Kasumi-1 (cell line): ENCODE measurements at places on chromosomes 1 and 21.

DNA sequence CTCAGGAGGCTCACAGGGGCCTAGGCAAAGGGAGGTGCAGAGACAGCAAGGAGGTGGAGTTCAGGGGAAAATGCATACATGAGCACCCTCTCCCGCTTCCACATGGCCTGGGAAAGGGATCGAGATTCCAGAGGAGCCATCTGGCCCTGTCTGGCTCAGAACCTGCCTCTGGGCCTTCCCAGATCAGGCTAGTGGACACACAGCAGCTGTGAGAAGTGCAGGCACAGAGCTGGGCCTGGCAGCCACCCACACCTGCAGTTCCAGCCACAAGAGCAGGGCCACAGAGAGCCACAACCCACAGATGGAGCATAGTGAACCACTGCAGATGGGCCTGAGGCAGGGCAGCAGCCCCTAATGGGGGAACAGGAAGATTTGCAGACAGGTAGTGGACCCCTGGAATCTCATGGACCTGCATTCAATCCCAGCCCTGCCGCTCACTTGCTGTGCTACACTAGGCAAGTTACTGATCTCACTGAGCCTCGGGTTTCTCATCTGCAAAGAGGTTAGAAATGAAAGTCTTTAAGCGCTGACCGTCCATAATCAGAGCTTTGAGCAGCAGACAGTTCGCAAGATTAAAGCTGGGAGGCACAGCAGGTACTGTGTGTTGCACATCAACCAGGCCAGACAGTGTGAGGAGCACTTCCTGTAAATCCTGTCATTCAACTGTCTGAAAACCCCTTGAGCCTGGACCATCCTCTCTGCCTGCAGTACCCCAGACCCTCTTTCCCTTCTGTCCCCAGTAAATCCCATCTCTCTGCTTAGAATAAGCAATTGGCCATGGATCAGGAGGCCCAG lies 58.0 kb downstream of the MATN1 start:
- no peak for DNase-seq

DNA sequence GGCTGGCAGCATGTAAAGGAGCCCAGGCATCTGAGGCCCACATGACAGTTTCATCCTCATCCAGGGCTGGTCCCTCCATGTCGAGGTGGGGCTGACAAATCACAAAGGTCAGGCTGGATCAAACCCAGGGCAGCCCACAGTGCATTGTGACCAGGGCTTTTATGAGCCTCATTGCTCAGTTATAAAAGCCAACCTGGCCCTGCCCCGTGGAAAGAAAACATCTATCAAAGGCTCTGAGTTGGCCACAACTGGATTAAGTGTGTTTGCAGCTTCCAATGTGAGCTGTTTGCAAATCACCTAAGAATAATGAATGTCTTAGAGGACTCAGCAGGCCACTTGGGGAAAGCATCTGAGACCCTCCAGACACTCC lies 45.4 kb downstream of the GRHL3 start:
- DNase-seq, result no peak

DNA sequence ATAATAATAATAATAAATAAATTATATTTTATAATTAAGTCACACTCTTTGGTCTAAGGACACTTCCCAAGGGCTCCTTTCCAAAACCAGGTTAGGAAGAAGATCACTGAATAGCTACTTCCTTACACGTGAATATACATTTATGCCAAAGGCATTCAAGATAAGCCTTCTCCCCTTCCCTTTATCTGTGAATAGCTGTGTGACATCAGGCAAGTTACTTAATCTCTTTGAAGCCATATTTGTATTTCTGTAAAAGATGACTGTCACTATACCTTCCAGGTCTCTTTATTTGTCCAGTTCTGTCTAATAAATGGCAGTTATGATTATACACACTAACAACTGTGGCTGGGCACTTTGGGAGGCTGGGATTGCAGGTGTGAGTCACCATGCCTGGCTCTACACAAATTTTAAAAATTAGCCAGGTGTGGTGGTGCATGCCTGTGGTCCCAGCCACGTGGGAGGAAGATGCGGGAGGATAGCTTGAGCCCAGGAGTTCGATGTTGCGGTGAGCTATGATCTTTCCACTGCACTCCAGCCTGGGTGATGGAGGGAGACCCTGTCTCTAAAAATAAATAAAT lies 5.5 kb upstream of the RNF11 start:
- DNase-seq, result no peak

- no peak for DNase-seq
These were observed 81.5 kb downstream of the CAMK2N1 start for GRCh38 chr1:20404466-20404865.

GRCh38 chr1:100469578-100469977 lies 68.4 kb upstream of the GPR88 start:
- DNase-seq, result no peak

- DNase-seq, result no peak
These were observed 9.5 kb upstream of the SLC2A5 start for GRCh38 chr1:9078752-9079500.

- peak; percentile 70 for DNase-seq
These were observed 84.7 kb downstream of the DISP3 start for GRCh38 chr1:11563560-11564069.

DNA sequence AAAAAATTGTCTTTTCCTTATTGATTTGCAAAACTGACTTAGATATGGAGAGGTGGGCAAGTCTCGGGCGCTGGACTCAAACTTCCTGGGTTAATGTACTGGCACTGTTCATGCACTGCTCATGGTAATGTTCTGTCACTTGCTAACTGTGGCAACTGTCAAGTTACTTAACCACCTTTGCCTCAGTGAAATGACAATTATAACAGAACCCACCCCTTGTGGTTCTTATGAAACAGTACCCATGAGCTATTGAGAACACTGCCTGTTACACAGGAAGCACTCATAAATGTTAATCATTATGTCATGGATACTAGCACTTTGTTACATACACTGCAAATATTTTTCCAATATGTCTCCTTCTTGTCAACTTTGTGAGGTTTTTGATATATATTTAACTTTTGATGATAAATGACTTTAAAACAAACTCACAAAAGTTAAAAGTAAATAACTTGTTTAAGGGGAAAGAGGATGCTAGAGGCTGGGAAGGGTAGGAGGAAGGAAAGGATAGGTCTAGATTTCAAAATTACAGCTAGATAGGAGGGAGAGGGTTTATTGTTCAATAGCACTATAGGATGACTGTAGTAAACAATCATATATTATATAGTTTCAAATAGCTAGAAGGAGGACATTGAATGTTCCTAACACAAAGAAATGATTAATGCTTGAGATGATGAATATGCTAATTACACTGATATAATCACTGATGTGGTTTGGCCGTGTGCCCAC lies 342.5 kb downstream of the ADGRL2 start:
- DNase-seq, result no peak

DNA sequence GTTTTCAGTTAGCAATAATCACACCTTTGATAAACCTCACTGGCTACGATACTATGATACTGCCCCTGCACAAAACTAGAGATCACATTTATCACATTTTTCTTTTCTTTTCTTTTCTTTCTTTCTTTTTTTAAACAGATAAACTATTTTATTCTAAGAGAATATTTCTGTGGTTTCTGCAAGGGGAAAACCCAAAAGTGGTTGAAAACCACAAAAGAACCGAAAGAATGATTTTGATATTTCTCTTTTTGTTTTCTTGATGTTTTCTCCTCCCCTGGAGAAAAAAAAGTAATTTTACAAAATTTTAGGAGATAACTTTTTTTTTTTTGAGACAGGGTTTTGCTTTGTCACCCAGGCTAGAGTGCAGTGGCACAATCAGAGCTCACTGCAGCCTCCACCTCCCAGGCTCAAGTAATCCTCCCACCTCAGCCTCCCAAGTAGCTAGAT lies 18.4 kb upstream of the FRRS1 start:
- no peak for DNase-seq

DNA sequence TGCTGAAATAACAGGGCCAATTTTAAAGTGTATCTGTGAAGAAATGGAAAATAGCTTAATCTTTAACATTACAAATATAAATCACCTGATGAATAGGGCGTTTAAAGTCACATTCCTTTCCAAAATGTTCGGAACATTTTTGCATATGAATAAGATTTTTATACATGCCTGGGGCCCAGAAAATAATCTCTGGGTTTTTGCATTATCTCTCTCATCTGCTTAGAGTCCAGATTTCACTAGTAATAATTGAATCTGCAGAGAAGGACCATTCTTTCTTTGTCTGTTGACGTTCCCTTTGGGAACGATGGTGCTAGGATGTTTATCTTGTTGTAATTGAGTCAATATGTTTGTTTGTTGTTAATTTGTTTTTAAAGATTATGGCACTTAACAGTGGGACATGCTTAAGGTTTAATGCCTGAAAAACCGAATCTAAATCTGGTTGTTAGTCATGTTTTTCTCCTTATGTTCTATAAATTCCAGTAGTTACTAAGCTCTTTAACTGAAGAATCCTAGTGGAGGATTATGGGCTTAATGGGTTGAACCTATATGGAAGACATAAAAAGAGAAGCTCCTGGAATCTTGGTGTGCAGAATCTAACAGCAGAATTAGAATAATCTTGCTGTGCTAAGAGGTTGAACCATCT lies 140.6 kb downstream of the VPS13D start:
- no peak for DNase-seq

- no peak for DNase-seq
These were observed 833.4 kb upstream of the ADGRL4 start for GRCh38 chr1:79839882-79840281.

GRCh38 chr1:43238991-43239469 lies 30.8 kb upstream of the TMEM125 start:
- DNase-seq, result no peak

DNA sequence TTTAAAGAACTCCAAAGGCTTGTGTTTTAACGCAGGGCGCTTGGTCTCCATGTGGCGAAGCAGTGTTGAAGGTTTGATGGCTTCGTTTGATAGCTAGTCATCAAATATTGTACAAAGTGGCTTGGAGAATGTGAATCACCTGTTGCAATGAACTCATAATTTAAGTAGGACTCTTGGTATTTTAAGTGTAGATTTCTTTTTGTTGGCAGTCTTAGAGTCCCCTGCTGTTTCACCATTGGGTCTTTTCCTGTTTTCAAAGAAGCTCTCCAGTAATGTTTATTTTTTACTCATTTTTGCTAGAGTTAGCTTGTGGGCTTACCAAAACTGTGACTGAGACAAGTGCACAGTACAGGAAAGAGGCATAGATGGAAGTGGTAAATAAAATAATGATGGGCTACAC lies 26.2 kb downstream of the RASAL2 start:
- DNase-seq, result no peak

GRCh38 chr1:228071839-228072657 lies 10.5 kb upstream of the ARF1 start:
- DNase-seq, result no peak

GRCh38 chr1:161139766-161140165 lies 7.3 kb upstream of the DEDD start:
- DNase-seq, result peak; percentile 60
